ENCODE measurements at places on chromosomes 16 and 17. TPM values are rescaled to one million over a fixed set of nuclear protein-coding genes. Genes with fewer than 3 reads are reported as not detected.

DNA sequence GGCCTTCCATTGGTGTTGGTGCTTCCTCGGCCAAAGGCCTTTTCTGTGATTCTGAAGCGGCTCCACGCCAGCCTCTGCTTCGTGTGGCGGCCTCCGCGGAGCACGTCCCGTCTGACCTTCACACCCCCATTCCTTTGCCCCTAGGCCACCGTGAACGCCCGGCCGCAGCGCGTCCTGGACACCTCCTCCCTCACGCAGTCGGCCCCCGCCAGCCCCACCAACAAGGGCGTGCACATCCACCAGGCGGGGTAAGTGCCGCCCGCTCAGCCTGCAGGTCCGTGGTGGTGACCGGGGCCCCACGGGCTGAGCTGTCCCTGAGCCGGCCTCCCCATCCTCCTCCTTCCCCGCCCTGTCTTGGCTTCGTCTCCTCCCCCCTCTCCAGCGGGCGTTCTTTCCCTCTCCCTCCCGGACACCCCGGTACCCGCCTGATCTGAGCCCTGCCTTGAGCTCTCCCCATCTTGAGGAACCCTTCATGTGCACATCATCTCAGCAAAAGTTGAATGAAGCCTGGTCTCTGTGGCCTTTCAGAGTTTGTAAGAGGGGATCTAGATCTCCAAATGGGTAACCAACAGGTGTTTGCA, 69.0 kb upstream of the CHMP6 start:
- no peak for DNase-seq

DNA sequence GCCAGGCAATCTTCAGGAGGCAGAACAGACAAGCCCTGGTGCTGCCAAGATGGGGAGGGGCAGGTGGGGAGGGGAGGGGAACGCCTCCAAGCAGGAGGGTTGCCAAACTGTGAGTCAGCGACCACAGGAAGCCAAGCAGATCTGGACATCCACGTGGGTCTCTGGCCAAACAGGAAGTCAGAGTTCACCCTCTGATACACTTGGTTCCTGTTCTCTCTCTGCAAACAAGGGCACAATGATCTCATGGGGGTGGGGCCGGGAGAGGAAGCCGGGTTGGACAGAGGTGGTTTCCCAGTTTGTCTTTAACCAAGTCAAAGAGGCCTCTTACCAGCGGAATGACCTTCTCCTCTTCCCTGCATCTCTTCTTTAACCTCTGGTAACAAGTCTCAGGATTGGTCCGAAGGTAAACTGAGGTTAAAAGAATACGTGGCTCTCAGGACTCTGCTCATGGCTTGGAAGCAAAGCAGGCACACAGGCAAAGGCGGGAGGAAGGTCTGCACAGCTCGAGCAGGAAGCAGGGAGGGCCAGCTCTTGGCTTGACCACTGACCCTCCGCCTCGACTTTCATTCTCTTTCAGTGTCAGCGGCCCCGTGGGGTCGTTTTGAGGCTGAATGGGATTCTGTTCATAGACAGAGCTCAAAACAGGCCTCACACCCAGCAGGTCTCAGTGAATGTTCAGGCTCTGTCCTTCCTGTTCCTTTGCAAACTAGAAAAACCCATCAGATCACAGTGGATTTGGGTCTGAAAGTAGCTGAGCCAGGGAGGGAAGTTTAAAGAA, 32.9 kb downstream of the TK2 start:
- peak; percentile 90 for DNase-seq

DNA sequence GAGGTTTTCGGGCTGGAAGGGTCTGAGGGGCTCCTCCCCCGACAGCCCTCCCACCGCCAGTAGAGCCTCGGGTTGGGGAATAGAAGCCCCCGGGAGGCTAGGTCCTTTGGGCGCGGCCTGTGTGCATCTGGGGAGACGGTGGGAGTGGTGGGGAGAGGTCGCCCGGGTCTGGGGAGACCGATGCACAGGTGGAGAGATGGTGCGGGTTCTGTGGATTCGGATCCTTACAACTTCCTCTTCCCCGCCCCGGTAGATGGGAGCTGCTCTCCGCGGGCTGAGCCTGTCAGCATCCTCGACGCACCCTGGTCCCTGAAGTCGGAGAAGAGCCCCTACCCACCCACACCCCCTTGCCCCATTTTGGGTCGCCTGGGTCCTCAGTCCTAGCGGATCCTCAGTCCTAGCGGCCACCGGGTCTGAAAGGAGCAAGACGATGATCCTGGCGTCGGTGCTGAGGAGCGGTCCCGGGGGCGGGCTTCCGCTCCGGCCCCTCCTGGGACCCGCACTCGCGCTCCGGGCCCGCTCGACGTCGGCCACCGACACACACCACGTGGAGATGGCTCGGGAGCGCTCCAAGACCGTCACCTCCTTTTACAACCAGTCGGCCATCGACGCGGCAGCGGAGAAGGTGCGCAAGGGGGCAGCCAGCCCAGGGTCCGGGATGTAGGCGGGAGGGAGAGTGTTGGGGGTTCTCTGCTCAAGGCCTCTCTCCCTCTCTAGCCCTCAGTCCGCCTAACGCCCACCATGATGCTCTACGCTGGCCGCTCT, 790 bp downstream of the BCKDK start:
- no peak for DNase-seq

- DNase-seq = no peak
Measured at GRCh38 chr16:35298460-35299243, 1839.2 kb downstream of the TP53TG3F start.

TMC8 gene
- 102 TPM for total RNA-seq

CDC27 gene
- total RNA-seq = 146 TPM
